Central memory CD8-positive, alpha-beta T cell (primary cell): ENCODE measurements at places on chromosomes 1 and 21.

GRCh38 chr1:27109103-27109822 lies 45.7 kb downstream of the SLC9A1 start:
- no peak for DNase-seq

GRCh38 chr1:47436979-47437446 lies 831 bp upstream of the FOXD2 start:
- no peak for DNase-seq

GRCh38 chr1:66933887-66934700 lies 9.3 kb downstream of the MIER1 start:
- DNase-seq: no peak

DNA sequence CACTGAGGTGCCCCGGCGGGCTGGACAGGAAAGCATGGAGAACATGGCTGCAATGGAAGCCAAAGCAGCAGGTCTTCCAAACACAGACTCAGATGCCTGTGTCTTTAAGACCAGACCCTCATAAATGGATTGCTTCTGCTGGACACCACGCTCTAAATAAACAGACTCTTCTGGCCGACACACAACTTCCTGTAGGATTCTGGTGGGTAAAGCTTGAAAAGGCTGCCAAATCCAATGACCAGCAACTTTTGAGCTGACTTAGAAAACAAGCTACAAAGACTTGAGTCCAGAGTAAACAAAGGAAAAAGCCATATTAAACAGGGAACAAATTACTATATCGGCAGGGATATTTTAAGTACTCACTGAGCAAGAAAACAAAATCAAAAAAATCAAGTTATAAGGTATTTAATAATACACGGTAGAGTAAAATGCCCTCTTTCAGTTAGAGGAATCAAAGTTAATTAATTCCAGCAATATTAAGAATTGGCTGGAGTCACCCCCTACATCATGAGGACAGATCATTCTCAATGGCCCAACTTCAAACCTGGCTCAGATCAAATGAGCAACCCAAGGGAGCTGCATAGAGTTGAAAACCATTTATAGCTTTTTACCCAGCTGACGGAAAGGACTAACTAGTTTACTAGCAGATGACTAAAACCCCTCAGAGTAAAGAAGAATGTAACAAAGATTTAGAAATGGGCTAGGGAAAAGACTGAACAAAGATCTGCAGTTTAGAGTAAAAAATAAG lies 102.4 kb downstream of the TGFBR3 start:
- DNase-seq: no peak

GRCh38 chr1:221712776-221713431 lies 29.0 kb downstream of the DUSP10 start:
- DNase-seq: peak; percentile 83
